ENCODE measurements at places on chromosomes 4 and X.
A peak's percentile ranks its signal among the peaks of the same experiment; 100 is the strongest.

- no peak for DNase-seq
These were observed 23.3 kb upstream of the MBTPS2 start for GRCh38 chrX:21816136-21816535.

- DNase-seq = no peak
These were observed 414.3 kb downstream of the NAP1L3 start for GRCh38 chrX:93259029-93259428.

DNA sequence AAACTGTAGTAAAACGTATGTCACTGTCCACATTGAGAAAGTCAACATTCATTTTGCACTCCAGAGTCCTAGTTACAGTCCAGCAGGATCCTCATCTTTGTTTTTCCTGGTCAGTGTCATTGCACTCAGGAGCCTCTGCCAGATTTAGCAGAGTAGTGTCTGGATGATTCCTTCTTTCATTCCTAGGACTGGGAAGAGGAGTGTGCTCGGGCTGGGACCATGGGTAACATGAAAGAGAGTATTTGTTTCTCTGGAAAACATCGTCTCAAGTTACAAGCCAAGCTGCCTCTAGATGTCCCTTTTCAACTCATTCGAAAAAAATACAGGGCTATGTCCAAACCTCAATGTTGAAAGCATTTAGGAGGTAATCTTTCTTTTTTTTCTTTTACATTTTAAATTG, 69.9 kb upstream of the TNIP3 start:
- no peak for DNase-seq

DNA sequence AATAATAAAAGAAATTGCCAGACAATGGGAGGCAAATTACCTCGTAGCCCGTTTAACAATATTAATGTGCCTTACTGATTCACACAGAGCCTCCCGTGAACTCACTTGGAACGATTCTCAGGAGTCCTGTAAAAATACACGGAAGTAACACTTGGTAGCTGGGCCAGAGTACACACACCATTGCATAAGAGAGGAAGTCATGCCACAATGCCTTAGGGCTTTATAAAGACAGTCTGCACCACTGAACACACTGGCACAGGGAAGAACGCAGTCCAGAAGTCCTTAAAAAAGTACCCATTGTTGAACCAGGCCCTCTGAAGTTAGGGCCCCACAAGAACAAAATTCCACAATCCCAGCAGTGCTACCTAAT, 15.1 kb downstream of the SLC2A9 start:
- peak; percentile 70 for DNase-seq

- DNase-seq = no peak
These were observed 51.5 kb downstream of the IL1RAPL1 start for GRCh38 chrX:28638775-28639174.

- peak; percentile 35 for DNase-seq
These were observed 1521.7 kb downstream of the RPA4 start for GRCh38 chrX:98405376-98405775.

GRCh38 chr4:18042754-18043153, 21.2 kb upstream of the LCORL start:
- DNase-seq = no peak

- no peak for DNase-seq
These were observed 5.2 kb downstream of the TMEM164 start for GRCh38 chrX:110008011-110008635.

DNA sequence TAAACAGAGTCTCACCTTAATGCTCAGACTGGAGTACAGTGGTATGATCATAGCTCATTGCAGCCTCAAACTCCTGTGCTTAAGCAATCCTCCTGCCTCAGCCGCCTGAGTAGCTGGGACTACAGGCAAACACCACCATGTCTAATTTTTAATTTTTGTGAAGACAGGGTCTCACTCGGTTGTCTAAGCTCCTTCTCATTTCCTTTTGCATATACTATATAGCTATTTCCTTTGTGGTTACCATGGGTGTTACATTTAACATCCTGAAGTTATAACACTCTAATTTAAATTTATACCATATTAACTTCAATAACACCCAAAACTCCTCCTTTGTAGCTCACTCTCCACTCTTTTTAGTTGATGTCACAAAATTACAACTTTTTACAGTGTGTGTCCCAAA, 114.3 kb downstream of the DCK start:
- DNase-seq = no peak

DNA sequence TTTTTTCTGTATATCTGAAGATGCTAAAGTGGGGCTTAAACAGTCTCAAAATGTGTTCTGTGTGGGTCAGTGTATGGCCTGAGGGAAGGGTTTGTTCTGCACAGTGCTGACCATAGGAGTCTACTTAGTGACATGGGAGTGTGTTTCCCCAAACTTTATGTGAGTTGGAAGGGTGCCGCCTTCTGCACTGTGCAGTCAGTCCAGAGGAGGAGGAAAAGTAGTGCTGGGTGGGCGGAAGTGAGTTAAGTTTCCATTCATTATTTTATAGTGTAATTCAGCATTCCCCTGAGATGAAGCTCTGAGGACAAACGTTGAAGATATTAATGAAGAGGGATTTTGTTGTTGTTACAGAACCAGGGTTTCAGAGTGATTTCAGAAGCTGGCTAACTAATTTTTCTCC, 2.9 kb downstream of the CHST7 start:
- no peak for DNase-seq

DNA sequence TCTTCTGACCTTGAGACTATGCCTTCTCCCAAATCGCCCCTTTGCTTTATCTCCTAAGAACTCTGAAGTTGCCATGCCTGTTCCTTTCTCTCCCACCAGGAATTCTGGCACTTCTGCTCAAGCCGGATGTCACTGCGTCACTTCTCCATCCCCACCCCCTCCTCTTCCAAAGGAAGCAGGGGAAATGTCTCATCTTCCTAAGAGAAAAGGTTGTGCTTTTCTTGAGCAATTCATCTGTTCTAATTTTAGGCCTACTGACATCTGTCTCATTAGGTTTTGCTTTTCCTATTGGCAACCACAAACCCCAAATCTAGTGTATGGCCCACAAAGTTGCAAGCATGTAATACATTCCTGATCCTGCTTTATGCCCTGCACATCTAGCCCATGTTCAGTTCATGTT, 163.1 kb upstream of the PLAC1 start:
- no peak for DNase-seq

- DNase-seq = no peak
These were observed 30.0 kb upstream of the HUWE1 start for GRCh38 chrX:53716328-53717088.

GRCh38 chr4:180434131-180434895, 1808.9 kb upstream of the TENM3 start:
- DNase-seq = no peak

GRCh38 chrX:44742480-44743155, 101.2 kb upstream of the DUSP21 start:
- DNase-seq = no peak

DNA sequence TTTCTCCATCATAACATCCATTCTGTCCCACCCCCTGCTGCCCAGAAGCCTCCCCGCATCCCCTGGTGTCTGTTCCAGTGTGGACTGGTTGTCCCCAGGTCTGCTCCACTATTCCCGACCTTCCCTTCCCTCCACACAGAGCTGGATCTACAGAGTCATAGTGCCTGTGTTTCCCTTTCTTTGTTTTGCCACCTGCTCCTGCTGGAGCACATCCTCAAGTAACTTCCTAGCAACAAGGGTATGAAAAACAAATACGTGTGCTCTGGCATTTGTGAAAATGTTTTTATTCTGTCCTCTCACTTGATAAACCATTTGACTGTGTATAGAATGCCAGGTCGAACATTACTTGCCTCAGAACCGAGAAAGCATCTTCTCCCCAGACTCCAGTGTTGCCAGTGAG, 29.9 kb upstream of the ADRA2C start:
- DNase-seq = no peak

- DNase-seq = no peak
These were observed 134.4 kb downstream of the MAD2L1 start for GRCh38 chr4:119932277-119932676.

DNA sequence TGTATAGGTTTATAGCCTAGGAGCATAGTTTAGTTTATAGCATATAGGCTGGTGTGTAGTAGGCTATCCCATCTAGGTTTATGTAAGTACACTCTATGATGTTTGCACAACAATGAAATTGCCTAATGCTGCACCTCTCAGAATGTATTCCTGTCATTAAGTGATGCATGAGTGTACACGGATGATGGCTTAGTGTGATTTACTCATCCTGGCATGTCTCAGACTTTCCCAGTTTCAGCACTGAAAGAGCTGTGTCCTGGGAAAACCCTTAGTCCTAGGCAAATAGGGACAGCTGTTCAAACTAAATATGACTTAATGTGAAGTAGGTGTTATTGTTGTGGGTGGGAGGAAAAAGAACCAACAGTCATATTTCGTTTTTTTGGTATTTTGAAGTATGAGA, 264.9 kb upstream of the MAGEB18 start:
- DNase-seq = no peak

DNA sequence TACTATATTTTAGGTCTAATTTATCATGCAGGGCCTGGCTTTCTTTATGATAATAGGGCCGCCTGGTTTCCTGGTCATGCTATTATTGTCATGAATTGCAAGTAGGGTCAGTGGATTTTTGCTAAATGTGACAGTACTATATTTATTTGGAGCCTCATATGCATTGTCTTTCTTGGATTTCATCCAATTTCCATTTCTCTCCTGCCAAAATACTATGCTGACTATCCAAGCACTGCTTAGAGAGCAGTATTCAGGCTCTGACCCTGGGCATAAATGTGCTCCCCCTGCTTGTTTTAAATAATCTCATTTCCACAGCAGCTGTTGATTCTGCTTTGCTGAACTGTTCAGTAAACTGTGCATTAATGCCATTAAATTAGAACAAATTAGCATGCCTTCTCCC, 269.3 kb downstream of the GPM6A start:
- DNase-seq = peak; percentile 91

Measured in NCI-H2081 (cell line).